ENCODE measurements at places on chromosomes 16 and 17.

DNA sequence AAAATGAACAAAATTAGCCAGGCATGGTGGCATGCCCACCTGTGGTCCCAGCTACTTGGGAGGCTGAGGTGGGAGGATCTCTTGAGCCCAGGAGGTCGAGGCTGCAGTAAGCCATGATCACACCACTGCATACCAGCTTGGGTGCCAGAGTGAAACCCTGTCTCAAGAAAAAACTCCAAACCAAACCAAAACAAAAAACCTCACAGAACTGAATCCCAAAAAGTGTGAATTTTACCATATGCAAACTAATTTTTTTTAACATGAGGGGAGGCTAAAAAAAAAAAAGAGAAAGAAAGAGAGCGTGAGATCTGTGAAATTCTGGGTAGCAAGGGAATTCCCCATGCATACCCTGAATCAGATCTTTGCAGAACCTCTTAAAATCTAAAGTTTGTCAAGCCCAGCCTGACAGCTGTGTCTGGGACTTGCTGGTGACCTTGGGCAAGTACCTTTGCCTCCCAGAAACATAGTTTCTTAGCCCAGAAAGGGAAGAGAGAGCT, 17.1 kb upstream of the CDH1 start:
- DNase-seq, result no peak

- no peak for DNase-seq
Measured at GRCh38 chr17:72118335-72119076, 2.3 kb upstream of the SOX9 start.

GRCh38 chr17:22517716-22518115, 825.4 kb downstream of the KCNJ18 start:
- no peak for DNase-seq

GRCh38 chr17:42294469-42295398, 6.4 kb downstream of the STAT5A start:
- DNase-seq, result no peak

GRCh38 chr17:77472468-77473310, 331.9 kb downstream of the SEC14L1 start:
- DNase-seq, result no peak

GRCh38 chr16:84553873-84554399, 49.5 kb upstream of the MEAK7 start:
- no peak for DNase-seq

DNA sequence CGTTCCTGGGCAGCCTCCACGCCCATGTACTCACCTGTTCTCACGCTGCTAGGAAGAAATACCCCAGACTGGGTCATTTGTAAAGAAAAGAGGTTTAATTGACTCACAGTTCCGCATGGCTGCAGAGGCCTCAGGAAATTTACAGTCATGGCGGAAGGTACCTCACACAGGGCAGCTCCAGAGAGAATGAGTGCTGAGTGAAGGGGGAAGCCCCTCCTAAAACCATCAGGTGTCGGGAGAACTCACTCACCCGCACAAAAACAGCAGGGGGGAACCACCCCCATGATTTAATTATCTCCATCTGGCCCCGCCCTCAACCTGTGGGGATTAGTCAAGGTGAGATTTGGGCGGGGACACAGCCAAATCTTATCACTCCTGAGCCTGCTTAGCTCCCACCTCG, 18.2 kb downstream of the RAB40C start:
- no peak for DNase-seq

GRCh38 chr16:85235991-85236817, 123.9 kb upstream of the CIBAR2 start:
- no peak for DNase-seq

DNA sequence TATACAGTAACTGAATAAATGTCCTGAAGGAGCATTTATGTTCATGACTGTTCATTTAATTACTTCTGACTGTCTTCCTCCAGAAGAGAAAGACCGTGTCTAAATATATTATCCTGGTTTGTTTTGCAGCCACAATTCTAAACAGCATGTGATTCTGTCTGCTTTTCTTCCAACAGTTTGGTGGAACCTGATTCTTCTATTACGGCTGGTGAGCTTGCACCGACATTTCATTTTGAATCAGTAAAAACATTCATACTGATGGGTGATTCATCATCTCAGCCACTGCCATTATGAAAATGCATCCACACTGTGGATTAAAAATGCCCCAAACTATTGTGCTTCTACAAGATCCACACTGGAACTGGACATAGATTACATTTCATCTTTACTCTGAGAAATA, 16.9 kb downstream of the KNOP1 start:
- DNase-seq, result no peak
